ENCODE measurements at places on chromosomes 7 and 10.

DNA sequence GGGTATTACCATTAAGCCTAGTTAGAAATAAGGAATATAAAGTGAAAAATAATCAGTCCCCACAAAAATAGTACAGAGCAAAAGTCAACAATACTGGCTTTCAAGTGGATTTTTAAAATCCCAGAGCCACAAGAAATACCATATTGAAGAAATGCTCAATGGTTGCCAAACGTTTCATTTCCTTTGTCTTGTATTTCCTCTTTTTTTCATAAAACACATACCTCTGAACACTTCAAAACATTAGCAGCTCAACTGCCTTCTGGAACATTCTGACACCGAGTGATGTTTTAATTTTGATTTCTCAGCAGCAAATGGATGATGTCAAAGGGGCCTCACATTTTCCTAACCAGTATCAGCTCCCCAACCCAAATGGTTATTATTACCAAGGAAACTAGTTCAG lies 10.5 kb downstream of the NOD1 start:
- no peak for DNase-seq

DNA sequence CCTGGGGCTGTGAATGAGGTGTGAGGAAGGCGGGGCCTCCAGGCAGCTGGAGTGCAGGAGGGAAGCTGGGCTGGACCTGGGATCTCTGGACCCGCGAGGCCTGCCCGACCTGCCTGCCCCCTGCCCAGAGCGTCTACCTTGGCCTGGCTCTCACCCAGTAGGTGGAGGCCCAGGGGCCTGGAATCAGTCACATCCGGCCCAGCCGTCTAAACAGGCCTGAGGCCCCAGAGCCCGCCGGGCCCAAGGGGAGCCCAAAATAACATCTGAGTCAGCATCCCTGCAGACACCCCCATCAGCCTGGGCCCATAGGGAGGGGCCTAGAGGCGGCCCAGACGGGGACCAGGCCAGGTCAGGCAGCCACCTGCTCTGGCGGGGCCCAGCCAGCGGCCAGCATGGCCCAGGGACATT lies 15.1 kb upstream of the ELN start:
- no peak for DNase-seq

- DNase-seq: no peak
Measured at GRCh38 chr7:66553001-66553400, 75.7 kb upstream of the KCTD7 start.

GRCh38 chr10:86163522-86164173 lies 202.9 kb downstream of the GRID1 start:
- DNase-seq: no peak

- DNase-seq: no peak
Measured at GRCh38 chr7:21281193-21281592, 146.7 kb upstream of the SP4 start.

GRCh38 chr10:96073722-96074121 lies 30.3 kb downstream of the CCNJ start:
- no peak for DNase-seq

DNA sequence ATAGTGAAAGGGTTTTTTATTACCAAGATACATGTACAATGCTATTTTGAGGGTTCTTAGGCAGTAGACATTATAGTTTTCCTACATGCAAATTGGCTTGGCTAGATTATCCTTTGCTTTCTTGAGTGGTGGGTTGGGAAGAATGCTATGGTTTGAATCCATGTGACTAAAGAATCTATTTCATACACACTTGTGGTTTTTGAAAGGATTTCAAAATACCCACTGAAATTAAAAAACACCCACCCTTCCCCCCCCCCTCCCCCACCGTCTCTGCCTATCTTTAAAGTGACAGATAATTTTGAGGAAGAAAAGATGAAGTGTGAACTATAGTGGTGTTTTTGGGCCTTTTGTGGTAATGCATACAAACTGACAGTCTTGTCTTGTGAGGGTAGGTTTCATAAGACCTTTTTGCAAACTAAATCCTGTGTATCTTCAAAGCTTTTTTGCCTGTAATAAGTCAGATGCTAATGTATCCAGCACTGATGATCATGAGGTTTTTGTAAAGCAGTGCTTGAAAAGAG lies 90.9 kb downstream of the TPST1 start:
- DNase-seq: no peak

DNA sequence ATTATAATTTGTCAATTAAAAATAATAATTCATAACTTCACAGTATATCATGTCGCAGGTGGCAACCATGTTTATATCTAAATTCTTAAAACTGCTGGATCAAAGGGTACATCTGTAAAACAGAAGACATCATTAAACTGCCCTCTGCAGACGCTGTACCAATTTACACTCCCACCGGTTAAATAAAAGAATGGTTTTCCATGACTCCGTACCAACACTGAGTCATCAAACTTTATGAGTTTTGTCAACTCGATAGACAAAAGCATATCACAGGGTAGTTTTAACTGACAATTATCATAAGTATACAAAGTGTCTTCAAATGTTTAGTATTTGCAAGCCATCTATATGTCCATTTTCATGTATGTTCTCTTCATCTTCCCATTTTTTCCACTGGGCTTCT lies 5.7 kb upstream of the GSTK1 start:
- DNase-seq: no peak

DNA sequence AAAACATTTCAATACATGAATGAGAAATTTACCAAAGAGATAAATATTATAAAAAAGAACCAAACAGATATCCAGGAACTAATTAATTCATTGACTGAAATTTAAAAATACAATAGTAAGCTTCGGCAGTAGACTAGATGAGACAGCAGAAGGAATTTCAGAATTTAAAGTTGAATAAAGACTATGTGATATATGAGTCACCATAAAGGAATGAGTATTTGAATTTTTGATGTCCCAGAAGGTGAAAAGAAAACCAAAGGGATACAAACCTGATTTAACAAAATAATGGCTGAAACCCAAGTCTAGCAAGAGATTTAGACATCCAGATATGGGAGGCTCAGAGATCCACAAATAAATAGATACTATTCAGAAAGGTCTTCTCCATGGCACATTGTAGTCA lies 623.9 kb upstream of the FOXK1 start:
- no peak for DNase-seq

- peak; percentile 16 for DNase-seq
Measured at GRCh38 chr10:103793920-103794883, 61.2 kb downstream of the SH3PXD2A start.

- DNase-seq: no peak
Measured at GRCh38 chr10:58817201-58817846, 304.7 kb downstream of the BICC1 start.

GRCh38 chr7:142301299-142301698 lies 43.4 kb upstream of the PRSS58 start:
- DNase-seq: no peak

DNA sequence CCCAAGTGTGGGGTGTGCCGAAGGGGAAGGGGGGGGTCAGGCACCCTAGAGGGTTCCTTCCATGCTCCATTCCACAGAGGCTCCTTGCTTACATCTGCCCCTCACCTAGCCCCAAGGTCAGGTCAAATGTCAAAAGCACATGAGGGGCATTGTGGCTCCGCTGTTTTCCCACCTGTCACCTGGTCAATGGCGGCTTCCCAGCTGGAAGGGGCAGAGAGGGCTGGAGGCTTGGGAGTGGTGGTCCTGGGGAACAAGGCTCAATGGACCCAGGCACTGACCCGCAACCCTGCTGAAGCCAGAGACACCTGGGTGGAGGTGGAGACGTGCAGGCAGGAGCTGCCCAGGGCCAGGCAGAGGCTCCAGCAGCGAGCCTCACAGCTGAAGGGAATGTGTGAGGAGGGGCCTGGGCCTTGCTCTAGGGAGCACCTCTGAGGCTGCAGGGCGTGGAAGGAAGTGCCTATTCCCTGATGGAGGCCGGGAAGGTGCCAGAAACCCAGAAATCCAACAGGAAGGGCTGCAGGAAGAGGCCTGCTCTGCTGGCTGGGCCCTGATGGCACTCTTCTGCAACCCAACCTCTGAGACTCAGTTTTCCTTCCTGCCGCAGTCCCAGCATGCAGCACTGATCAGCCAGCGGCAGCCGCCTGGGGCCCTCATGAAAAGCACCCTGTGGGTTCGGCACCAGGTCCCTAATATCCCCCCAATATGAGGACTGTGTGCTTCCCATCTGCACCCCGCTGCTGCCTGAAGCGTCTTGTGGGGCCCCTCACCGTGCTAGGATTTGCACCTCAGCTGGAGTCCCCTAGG lies 16.0 kb downstream of the RASGEF1A start:
- peak; percentile 7 for DNase-seq

DNA sequence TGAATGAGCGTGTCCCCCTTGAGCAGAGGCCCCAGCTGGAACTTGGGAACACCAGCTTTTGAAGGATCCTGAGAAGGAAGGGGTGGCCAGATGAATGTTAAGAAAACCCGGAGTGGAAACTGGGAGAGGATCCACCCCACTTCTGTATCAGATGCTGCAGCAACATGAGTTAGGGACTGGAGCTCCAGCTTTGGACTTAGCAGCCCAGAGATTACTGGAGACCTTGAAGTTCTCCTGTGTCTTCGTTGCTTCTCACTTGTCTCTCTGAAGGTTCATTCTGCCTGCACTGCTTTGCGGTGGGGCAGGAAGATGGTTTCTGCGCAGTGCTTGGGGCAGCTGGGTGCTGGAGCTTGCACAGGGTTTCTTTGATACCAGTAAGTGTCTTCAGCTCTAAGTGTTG lies 9.3 kb downstream of the TMEM248 start:
- no peak for DNase-seq

- no peak for DNase-seq
Measured at GRCh38 chr10:16675334-16675733, 141.9 kb downstream of the RSU1 start.

DNA sequence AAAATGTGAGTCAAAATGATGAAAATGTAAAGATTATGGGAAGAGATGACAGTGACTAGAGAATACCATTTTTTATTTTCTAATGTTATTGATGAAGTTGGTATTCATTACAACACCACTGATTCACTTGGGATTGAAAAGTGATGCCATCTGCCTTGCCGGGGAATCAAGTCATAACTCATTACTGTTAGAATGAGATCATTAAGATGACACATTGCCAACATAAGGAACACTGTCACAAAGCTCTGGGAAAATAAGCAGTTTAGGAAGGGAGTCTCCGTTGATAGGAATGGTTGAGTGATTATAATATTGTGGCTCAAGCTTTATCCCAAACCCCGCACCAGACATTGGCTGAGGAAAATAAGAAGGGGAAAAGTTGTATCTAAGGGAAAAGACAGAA lies 121.5 kb upstream of the PLPP4 start:
- DNase-seq: no peak

- no peak for DNase-seq
Measured at GRCh38 chr7:94849636-94850208, 57.7 kb upstream of the PPP1R9A start.

GRCh38 chr10:120514035-120514620 lies 57.1 kb downstream of the PLPP4 start:
- DNase-seq: no peak

GRCh38 chr7:119196183-119196582 lies 971.7 kb downstream of the ANKRD7 start:
- no peak for DNase-seq

DNA sequence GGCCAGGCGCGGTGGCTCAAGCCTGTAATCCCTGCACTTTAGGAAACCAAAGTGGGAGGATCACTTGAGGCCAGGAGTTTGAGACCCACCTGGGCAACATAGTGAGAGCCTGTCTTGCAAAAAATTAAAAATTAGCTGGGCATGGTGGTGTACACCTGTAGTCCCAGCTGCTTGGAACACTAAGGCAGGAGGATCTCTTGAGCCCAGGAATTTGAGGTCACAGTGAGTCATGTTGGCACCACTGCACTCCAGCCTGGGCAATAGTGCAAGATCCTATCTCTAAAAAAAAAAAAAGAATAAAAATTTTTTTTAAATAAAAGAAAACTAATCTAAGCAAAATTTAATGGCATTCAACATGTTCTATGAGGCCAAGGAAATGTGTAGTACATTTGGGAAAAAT lies 44.9 kb upstream of the UBN2 start:
- no peak for DNase-seq

GRCh38 chr10:53256623-53257022 lies 484.0 kb upstream of the MBL2 start:
- no peak for DNase-seq

DNA sequence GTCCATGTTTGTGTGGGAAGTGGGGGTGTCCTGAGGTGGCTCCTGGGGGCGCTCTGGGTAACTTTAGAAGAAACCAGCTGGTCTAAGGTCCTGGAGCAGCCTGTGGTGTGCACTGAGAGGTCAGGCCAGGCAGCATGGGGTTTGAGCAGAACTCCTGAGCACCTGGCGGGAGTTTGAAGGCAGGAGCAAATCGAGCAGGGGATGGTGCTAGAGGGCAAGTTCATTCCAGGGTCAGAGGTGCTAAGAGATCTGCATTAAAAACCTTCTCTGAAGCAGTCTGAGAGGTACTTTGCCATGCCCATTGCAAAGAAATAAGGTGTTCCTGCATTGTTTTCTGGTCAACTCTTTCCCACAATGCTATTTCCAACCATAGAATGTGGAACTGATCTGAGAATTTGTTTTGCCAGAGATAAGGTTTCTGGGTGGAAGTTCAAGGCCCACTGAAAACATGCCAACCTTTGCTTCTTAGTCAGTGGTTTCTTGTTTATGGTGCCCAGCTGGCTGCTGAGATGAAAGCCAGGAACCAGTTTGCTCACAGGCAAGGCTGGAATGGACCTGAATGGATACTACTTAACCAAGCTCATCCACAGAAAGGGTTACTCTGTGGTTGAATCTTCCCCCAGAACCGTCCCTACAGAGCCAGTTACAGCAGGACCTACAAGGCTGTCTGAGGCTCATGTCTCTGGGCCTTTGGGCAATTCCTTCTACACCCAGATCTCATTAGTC lies 136.3 kb upstream of the TMEM72 start:
- no peak for DNase-seq

DNA sequence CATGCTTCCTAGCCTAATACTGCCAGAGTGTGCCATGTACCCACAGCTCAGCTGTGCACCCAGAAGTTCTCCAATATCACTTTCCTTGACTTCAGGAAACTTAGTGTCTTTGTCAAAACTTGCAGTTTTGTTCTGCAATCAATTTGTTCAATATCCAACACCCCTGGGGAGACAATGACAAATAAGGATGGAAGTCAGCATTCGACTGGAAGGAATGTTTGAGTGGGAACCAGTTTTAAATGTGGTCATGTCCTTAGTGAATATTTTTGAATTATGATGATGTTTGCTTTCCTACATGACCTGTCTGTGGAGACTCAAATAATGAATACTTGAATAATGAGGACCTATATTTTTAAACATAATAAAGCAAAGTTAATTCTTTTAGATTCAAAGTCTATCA lies 112.0 kb downstream of the ANK3 start:
- no peak for DNase-seq

- no peak for DNase-seq
Measured at GRCh38 chr7:158685693-158686092, 18.9 kb downstream of the NCAPG2 start.

GRCh38 chr7:73869011-73869798 lies 8.2 kb downstream of the TMEM270 start:
- DNase-seq: no peak

DNA sequence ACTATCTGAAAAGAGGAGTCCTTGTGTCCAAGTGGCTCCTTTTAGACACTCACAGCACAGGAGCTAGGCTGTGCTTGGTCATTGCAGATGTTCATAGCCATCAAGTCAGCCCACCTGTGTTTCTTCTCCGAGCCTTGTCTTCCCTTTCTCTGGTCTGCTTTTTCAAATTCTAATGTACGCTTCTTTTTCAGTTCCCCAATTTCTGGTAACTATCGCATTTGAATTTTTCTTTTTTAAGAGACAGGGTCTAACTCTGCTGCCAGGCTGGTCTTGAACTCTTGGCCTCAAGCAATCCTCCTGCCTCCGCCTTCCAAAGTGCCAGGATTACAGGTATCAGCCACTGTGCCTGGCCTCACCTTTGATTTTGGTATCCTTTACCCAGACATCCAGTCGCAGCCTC lies 18.9 kb downstream of the APBB1IP start:
- no peak for DNase-seq
